T-helper 1 cell treated with Interleukin-12 subunit alpha and Interleukin-12 subunit beta and Interleukin-4 antibody, amounts not matched to agents 30 ng/mL and 1 ng/mL, for 36 hours (primary cell): ENCODE measurements at places on chromosomes 12 and 14. TPM values are rescaled to one million over a fixed set of nuclear protein-coding genes. Genes with fewer than 3 reads are reported as not detected.

KRT83 gene
- not detected in 2 replicates for total RNA-seq

INHBC gene
- not detected in 2 replicates for total RNA-seq

CD4 gene
- total RNA-seq = 274 and 279 TPM in 2 replicates

KRT78 gene
- total RNA-seq = not detected in 2 replicates

AMN gene
- total RNA-seq = 1.0 and 1.2 TPM in 2 replicates

GYS2 gene
- 0.24 TPM in 1 of 2 replicates, not detected in the other for total RNA-seq

SMCO2 gene
- total RNA-seq = 1.4 and 1.8 TPM in 2 replicates
